Hematopoietic multipotent progenitor cell treated with erythropoietin and hydrocortisone succinate and interleukin-3 and kit ligand, for 6 days (in vitro differentiated cells): ENCODE measurements at places on chromosomes 4 and X.
A peak's percentile ranks its signal among the peaks of the same experiment; 100 is the strongest.

- DNase-seq, result peak; percentile 9
Observed at GRCh38 chrX:49071877-49072711, 1.7 kb downstream of the PRAF2 start.

DNA sequence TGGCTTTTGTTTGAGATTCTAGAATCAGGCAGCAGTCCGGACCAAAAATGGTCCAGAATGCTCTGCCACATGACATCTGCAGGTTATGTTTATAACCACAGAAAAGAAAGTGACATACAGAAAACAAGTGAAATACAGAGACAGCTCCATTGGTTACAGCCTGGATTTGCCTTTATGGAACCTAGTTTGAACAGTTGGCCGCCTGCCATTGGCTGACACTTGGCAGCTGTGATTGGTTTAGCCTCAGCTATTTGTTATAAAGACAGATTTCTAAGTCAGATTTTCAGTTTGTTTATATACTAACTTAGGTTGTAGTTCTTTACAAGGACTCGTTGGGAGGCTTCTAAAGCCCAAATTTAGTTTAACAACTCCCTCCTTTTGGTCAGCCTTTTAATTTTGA lies 40.8 kb upstream of the IL9R start:
- no peak for DNase-seq

- DNase-seq, result no peak
Observed at GRCh38 chr4:79607979-79608378, 200.0 kb upstream of the GK2 start.

- no peak for DNase-seq
Observed at GRCh38 chr4:188691811-188692210, 552.6 kb downstream of the TRIML1 start.

DNA sequence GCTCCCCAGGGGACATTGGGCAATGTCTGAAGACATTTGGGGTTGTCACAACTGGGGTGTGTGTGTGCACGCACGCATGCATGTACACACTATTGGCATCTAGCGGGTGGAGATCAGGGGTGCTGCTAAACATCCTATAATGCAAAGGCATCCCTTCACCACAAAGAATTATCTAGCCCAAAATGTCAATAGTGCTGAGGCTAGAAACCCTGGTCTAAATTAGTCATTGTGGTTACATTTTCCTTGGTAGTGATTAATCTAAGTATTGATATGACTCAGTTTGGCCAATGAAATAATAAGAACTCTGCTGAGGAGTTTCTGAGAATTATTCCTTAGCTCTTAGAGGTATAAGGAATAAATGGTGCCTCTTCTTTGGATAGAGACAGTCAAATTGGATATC lies 200.2 kb downstream of the CLCN4 start:
- no peak for DNase-seq

- DNase-seq, result no peak
Observed at GRCh38 chrX:99266255-99266654, 1143.8 kb downstream of the PCDH19 start.

DNA sequence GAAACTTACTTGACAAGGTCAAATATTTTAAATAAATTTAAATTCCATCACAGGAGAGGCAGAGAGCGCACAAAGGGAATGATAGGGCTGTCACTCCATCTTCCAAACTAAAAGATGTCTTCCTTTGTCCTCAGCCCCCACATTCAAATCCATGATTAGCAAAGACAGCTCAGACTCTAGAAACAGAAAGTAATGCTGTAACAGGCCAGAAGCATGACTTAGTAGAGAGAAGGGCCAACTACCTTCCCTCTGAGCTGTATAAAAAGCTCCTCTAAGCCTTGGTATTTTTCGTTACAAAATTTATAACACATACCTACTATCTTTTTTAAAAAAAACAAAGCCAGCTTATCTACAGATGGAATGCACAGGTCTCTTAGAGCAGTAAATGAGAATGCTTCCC lies 207.4 kb downstream of the MAPK10 start:
- no peak for DNase-seq

- peak; percentile 26 for DNase-seq
Observed at GRCh38 chr4:101596781-101597552, 193.6 kb upstream of the BANK1 start.

DNA sequence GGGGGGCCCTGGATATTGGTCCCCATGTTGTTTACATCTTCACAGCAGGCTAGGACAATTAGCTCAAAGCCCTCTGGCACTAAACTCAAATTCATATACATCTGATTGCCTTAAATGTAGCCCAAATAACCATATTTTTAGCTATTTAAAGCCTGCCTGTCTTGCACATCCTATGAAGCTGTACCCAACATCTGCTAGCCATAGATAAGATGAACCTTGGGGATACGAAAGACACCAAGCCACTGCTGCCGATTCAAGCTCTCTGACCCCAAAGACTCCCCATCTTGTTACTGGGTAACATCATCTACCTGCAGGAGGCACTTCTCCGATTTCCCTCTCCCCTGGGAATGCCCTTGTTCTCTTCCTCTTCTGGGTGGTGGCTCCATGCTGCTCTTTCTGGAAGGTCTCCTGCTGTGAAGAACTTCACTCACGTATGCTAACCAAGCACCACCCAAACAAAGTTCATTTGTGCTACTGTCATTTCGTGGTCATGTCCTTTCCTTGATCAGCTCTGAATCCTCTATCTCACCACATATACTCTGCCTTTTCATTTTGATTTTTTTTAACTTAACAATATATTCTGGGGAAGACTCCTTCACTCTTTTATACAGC lies 107.7 kb upstream of the ATXN3L start:
- peak; percentile 42 for DNase-seq

- DNase-seq, result no peak
Observed at GRCh38 chr4:83022724-83023450, 12.1 kb upstream of the COPS4 start.

DNA sequence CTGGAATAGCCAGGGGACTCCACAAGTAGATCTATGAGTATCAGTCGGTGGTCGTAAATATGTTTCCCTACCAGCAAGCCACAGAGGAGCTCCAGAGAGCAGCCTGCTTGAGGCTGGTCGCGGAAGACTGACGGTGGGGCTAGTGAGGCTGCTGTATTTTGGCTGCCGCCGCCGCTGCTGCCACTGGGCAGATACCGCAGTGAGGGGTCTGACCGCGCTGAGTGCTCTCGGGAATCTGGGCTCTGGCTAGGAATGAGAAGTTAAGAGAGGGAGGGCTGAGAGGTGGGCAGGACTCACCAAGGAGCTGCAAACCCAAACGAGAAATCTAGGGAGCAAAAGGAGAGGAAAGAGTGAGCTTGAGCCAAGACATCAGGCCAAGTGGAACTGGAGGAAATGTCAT lies at the start of gene EXOC1L:
TSS of gene EXOC1L (plus strand) at position 157 of the 400 bp plus-strand sequence. CDS start at position 394, 237 bp downstream.
- DNase-seq, result peak; percentile 17

DNA sequence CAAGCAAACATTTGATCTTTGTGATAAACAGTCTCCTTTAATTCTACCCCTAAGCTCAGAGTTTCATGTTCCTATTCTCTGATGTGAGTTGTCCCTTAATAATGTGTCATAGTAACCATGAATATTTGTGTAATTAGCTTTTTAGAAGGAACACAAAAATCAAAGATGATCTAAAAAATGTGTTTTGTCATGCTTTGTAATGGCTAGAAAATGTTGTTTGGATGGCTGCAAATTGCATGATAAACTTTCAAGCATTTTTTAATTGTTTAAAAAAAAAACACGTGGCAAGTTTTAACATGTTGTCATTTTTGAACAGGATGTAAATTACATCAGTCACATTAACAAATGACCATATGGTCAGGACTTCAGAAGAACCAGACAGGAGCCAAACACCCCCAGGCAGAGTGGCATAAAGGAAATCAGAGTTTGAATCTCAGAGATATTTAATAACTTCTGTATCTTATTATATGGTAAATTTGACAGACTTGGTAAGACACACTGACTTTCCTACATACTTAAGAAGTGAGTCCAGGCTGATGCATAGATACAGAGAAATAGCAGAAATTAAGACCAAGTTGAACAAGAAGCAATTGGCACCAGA lies 223.9 kb upstream of the VEGFC start:
- DNase-seq, result no peak

- no peak for DNase-seq
Observed at GRCh38 chrX:94936722-94937121, 1262.7 kb downstream of the FAM133A start.

DNA sequence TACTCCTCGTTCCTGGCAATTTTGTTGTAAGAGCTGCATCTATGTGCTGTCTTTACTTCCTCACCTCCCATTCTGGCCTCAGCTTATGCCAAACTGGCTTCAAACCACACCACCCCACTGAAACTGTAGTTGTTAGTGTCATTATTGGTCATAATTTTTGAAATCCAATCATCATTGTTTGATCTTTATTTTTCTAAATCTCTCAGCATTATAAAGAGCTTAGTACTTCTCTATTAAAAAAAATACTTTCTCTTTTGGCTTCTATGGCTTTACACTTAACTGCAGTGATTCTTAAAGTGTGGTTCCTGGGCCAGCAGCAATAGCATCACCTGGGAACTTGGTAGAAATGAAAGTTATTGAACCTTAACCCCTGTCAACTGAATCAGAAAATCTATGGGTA lies 83.5 kb upstream of the GRPR start:
- DNase-seq, result no peak

- DNase-seq, result no peak
Observed at GRCh38 chr4:91032725-91033445, 905.7 kb downstream of the CCSER1 start.

- DNase-seq, result peak; percentile 50
Observed at GRCh38 chrX:107721318-107721717, 54.3 kb downstream of the TSC22D3 start.

- peak; percentile 7 for DNase-seq
Observed at GRCh38 chrX:65811558-65812228, 144.2 kb downstream of the MSN start.

- DNase-seq, result no peak
Observed at GRCh38 chr4:165635951-165636350, 237.1 kb upstream of the TLL1 start.

DNA sequence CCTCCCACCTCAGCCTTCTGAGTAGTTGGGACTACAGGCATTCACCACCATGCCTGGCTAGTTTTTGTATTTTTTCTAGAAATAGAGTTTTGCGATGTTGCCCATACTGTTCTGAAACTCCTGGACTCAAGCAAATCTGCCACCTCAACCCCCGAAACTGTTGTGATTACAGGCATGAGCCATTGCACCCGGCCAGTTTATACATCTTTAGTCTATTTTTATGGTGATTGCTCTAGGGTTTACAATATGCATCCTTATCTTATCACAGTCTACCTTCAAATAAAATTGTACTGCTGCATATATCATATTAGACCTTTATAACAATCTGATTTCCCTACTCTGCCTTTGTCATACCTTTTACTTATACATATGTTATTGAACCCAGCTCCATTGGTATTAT lies 56.9 kb downstream of the SOWAHB start:
- no peak for DNase-seq

GRCh38 chr4:158319880-158320279 lies 109.6 kb downstream of the TMEM144 start:
- no peak for DNase-seq

DNA sequence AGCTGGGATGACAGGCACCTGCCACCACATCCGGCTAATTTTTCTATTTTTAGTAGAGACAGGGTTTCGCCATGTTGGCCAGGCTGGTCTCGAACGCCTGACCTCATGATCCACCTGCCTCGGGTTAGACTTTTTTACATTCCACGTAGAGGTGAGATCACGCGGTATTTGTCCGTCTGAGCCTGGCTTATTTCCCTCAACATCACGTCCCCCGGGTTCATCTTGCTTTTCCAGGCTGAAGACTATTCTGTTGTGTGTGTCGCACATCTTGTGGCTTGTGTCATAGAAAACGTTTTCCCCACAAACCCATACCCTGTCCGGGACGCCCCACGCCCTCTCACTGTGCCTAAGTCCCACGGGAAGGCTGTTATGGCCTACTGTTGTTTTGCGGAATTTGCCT lies 185.3 kb downstream of the CRLF2 start:
- DNase-seq, result no peak

- no peak for DNase-seq
Observed at GRCh38 chr4:15370296-15370695, 57.5 kb upstream of the C1QTNF7 start.

DNA sequence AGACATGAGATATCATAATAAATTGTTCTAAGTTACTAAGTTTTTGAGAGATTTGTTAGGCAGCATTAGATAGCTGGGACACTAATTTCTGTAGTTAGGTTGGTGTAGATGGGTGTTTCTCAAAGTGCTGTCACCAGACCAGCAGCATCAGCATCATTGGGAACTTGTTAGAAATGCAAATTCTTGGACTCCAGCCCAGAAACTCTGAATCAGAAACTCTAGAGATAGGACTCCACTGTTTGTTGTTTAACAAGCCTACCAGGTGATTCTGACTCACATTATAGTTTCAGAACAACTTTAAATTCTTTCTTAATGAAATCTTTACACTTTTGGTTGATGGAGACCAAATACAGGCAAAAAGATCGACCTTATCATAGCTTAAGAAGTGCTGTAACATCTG lies 173.7 kb downstream of the PABPC4L start:
- DNase-seq, result no peak

- DNase-seq, result no peak
Observed at GRCh38 chrX:119189115-119189514, 47.0 kb upstream of the PGRMC1 start.

GRCh38 chr4:109947918-109948317 lies 35.2 kb downstream of the EGF start:
- no peak for DNase-seq

GRCh38 chr4:52883707-52884669 lies 21.9 kb downstream of the RASL11B start:
- DNase-seq, result no peak

GRCh38 chrX:114930227-114930626 lies 87.2 kb downstream of the IL13RA2 start:
- no peak for DNase-seq

DNA sequence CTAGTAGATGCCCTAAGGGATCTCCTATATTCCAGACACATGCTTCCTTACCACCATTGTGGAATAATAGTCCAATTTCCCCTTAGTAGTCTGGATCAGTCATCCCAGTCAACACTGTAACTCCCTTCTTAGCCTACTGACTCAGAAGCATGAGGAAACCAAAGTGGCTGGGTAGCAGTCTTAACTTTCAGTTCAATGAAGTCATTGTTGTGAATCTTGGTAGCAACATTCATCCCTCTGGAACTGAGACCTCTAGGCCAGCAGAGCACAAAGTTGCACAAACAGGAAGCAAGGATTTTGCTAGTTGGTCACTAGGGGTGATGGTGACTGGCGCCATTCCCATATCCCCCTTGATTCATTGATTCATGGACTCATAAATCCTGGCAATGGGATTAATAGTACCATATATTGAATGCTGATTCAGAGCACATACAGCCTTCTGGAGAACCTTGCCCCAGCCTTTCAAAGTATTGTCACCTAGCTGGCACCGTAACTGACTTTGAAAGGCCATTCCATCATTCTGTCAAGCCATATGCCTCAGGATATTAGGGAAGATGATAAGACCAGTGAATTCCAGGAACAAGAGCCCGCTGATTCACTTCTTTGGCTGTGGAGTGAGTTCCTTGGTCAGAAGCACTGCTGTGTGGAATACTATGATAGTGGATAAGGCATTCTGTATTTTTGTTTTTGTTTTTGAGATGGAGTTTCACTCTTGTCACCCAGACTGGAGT lies 19.7 kb upstream of the GPAT3 start:
- DNase-seq, result no peak

DNA sequence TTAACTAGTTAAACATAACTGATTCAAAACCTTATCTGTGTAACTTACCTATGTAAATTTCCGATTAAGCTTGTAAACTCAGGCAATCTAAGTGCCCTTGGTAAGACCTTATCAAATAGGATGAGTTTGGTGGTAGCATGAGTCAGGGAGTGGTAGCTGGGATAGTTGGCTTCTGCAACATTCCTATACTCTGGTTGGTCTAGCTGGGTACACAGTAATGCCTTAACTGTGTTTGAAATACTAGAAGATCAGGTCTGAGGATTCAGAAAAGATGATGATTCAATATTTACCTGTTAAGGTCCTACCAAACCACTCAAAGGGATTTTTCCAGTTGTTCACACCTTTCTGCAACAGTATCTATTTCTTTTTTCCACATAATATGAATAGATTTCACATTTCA lies 5.3 kb downstream of the YIPF7 start:
- DNase-seq, result no peak
